Adipose tissue (tissue), 3 donors: ENCODE measurements at places on chromosomes 4 and X. TPM values are rescaled to one million over a fixed set of nuclear protein-coding genes. Genes with fewer than 3 reads are reported as not detected.

EXOC1 gene
- polyA plus RNA-seq: 21.4 TPM

UGT2B17 gene
- polyA plus RNA-seq: not detected

KDM6A gene
- 12.3 TPM for polyA plus RNA-seq

FRG2 gene
- not detected for polyA plus RNA-seq

FHIP1A gene
- 0.76 TPM for polyA plus RNA-seq

OCIAD1 gene
- 70.5 TPM for polyA plus RNA-seq

HTRA3 gene
- polyA plus RNA-seq: 41.8 TPM

UGT2B11 gene
- not detected for polyA plus RNA-seq

FGD1 gene
- polyA plus RNA-seq: 1.7 TPM

TAF7L gene
- polyA plus RNA-seq: 0.06 TPM

AREG gene
- 13.2 TPM for polyA plus RNA-seq

SULT1E1 gene
- polyA plus RNA-seq: not detected

SPANXD gene
- not detected for polyA plus RNA-seq

ZFP42 gene
- polyA plus RNA-seq: not detected

MMRN1 gene
- 4.5 TPM for polyA plus RNA-seq

PRDM8 gene
- polyA plus RNA-seq: 8.3 TPM
